ENCODE measurements at places on chromosomes 2 and 18.

DNA sequence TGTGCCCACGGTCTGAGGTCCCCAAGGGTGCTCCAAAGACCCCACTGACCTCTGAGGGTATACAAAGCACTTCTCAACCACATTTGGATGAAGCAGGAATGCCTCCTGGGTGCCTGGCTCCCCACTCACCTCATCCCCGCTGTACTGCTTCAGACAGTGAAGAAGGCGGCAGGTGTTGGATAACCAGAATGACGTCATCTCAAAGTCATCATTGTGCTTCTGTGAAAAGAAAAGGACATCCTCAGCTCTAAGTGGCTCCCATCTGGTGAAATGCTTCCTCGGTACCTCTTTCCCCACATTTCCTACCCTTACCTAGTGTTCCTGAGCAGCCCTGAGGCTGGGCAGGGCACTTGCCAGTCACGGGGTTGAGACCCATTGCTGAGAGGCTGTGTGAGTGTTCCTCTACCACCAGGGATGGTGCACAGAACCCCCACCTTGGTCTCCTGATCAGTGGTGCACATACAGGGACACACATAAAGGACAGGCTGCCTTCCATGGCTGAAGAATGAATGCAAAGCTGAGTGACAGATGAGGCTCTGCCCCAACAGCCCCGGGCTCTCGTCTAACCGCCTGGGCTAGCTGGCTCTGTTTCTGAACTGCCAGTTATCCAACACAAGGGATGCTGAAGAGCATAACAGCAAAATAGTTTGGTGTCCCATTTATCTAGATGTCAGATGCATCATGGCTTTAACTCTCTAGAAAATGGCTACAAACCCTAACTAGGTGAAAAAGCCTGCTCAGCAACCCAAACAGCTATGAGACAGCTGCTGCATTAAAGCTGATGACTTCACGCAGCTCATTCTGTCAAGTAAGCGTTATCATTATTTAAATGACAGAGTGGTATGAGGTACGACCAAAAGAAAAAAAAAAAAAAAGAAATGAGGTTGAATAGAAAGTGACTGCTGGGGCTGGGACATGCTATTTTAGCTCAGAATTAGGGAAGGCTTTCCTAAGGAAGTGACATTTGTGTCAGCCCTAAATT is 28.2 kb upstream of the ACAA2 start:
- DNase-seq = no peak

GRCh38 chr2:117614296-117614695 is 200.2 kb upstream of the DDX18 start:
- no peak for DNase-seq

- DNase-seq = no peak
Measured at GRCh38 chr2:152564754-152565551, 152.3 kb downstream of the PRPF40A start.

DNA sequence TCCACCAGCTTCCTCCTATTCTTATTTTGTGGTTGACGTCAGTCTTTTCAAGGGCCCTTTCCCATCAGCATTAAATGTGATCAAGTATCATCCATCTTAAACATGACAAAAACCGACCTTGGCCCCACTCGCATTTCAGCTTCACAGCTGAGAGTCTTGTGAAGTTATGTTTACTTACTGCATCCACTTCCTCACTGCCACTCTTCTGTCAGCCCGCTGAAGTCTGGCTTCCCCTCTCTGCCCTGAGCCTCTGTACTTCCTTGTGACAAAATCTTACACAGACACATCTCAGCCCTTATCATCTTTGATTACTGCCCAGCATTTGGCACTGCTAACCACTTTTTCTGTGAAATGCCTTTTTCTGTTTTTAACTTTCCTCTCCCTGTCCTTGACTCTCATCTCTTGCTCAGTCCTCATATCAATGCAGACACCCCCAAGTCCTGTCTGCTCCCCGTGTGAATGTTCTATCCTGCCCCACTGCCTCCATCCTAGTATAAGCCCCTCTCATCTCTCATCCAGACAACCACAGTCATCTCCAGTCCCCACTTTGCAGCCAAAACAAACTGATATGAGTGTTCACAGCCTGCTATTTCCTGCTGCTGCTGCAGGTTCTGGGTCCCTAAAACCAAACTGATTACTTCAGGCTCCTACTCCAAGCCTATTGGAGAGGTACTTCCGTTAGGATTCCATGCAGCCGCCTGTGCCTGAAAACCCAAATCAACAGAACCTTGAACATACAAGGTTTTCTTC is 31.4 kb downstream of the FOSL2 start:
- DNase-seq = no peak

DNA sequence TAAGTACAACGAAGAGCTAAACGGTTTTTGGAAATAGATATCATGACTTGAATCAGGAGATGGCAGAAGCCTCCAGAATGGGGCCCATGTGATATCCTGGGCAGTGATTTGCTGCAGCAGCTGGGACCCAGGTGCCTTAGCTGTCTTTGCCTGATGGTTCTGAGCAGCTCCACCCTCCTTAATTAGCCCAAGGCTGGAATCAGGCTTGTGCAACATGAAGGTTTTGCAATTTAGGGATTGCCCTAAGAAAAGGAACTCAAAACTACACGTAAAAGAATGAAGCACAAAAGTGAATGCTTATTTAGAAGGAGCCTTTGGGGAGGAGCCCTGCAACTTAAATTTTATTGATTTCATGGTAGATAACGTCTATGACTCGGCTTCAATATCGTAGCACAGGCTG is 17.3 kb upstream of the CNDP2 start:
- no peak for DNase-seq

DNA sequence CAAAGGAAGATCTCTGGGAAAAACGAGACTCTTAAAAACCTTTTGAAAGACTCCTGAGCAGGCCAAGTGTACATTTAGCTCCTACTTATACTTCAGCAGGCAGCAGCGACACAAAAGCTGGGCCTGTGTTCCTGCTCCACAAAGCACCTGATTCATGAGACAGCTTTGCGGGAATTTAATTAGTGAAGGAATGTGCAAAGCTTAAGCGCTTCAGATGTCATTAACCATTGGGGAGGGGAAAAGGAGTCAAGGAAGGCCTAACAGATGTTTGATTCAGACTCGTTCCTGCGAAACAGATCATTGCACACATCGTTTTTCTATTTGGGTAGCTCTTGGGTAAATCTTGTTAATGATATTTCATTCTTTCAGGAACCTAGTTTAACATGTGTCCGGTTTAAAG is 125.9 kb downstream of the MAIP1 start:
- DNase-seq = no peak

GRCh38 chr2:6314218-6314960 is 551.3 kb downstream of the CMPK2 start:
- DNase-seq = no peak

- DNase-seq = no peak
Measured at GRCh38 chr2:168344706-168345105, 97.3 kb upstream of the STK39 start.

GRCh38 chr2:133061874-133062593 is 392.0 kb upstream of the LYPD1 start:
- no peak for DNase-seq

- no peak for DNase-seq
Measured at GRCh38 chr2:133240491-133241223, 327.6 kb downstream of the NCKAP5 start.

DNA sequence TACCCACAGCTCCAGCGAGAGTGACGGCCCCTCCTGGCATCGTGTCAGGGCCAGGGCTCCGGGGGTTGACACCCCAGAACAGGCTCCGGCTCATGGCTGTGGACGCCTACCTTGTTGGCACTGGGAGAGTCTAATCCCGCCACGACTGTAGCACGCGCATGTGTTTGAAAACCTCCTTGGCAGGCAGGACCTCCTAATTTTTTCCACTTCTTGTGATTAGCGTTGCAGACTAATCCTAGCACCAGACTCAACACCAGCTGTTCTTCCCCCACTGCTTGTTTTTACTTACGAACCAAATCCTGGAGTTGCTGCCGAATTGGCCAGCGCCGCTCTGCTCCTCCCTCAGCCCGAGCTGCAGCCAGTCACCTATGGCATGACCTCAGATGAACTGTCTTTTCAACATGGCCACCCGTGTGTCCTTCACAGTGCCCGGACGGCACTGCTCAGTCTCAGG is 110.7 kb downstream of the KLHL29 start:
- DNase-seq = no peak

DNA sequence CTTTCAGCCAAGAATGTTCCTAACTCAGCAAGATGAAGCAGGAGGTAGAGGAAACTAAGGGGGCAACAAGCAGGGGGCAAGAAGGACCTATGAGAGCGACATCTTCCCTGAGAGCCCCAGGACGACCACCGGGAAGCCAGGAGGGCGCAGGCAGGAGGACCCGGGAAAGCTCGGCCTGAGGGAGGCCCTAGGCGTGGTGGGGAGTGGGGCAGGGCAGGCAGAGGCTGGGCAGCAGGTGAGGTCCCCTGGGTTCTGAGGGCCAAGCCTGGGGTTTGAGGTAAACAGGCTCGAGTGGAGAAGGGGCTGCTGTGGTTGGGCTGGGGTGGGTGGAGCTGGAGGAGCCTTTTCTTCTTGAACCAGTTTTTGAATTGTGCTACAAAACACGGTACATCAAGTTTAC is 1.3 kb upstream of the ALPI start:
- no peak for DNase-seq

- DNase-seq = no peak
Measured at GRCh38 chr2:66228128-66228547, 206.8 kb upstream of the MEIS1 start.

Data from stimulated activated CD4-positive, alpha-beta T cell treated with anti-CD3 and anti-CD28 coated beads, Interleukin-15, amount 100 ng/mL, for 1 hour (primary cell).